CD4-positive, alpha-beta memory T cell (primary cell): ENCODE measurements at places on chromosomes 2 and 18. TPM values are rescaled to one million over a fixed set of nuclear protein-coding genes. Genes with fewer than 3 reads are reported as not detected.
A peak's percentile ranks its signal among the peaks of the same experiment; 100 is the strongest.

The PKDCC gene
- not detected for total RNA-seq

DNA sequence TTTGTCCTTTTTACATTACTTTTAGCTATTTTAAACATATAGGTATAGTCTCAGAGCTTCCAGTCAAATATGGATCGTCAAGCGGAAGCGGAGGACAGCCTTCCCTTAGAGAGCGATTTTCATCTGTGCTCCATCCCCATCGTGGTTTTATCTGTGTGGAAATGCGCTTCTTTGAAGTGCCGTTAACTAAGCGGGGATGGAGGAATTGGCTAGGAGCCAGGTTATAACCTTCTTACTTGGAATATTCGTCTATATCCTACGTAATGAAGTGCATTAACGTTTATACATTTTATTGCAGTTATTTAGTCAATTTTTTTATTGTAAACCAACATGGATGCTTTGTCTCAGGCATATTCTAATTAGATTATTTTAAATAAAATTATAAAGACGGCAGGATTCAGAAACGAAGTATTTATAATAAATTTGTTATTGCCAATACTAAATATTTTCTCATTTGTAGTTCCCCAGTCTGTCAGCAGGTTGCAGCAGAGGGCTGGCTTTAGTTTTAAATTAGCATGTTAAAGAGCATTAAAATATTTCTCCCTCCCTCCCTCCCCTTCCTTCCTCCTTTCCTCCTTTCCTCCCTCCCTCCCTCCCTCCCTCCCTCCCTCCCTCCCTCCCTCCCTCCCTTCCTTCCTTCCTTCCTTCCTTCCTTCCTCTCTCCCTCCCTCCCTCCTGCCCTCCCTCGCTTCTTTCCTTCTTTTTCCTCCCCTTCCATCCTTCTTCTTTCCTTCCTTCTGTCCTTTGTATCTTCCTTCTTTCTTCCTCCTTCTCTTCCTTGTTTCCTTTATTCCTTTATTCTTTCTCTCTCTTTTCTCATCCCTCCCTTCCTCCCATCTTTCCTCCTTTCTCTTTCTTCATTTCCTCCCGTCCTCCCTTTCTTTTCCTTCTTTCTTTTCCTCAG is 80.6 kb upstream of the DOCK10 start:
- H3K27ac ChIP-seq = no peak overlapping the region
- DNase-seq = peak; percentile 13
- H3K27me3 ChIP-seq = no peaks in the 10 kb centered on the region

DNA sequence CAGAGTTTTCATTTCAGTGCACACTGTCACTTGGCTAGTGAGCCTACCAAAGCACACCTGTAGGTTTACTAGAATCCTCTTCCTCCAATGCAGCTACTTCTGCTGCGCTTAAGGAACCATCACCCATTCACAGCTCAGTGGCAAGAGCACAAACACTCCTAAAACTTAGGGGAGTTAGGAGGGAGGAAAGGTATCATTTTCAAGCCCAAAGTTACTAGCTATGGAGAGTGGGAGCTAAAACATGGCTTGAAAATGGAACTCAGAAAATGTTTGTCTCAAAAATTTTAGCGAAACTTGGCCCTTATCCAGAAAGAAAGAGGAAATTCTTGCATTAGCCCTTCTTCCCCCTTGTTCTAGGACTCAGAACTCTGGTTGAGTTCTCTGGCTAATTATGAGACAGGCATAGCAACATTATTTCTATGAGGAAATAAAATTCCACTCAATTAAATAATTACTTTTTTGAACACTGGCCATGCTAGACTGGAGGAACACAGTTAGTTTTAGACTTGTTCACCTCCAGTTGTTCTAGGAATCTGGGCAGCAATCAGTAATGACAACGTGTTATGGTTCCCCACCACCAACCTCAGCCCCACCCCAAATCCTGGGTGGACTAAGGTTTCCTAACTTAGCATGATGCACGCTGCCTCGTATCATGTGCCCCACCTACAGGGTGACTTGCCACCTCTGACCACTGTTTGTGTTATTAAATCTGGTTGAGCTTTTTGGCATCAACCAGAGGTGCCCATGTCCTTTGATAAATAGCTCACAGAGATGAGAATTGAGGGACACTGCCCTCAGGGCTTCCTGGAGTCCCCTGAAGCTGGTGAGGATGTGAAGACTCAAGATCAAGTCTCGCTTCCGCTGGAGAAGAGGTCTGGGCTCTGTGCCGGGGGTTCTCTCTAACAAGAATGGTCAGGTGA is 32.8 kb downstream of the LPIN2 start:
- peak overlapping the region; percentile 78 for H3K27ac ChIP-seq
- DNase-seq = peak; percentile 33
- H3K4me1 ChIP-seq = peaks cover 90% of the 10 kb centered on the region
- H3K27me3 ChIP-seq = no peaks in the 10 kb centered on the region
- no peaks in the 10 kb centered on the region for H3K36me3 ChIP-seq

DNA sequence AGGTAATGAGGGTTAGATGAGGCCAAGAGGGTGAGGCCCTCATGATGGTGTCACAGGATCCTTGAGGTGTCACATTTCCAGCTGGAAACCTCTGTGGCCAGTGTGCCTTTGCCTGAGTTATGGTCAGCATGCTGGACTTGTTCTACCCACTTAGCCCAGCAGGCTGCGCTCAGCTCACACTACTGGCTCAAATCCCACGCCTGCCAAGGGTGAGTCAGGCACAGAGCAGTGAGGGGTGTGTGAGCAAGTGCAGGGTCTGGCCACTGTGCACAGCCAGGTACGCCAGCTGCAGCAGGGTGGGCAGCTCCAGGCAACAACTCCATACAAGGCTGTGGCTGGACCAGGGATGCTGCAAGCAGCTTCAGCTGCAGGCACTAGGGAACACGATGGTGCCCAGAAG is 616.6 kb upstream of the FSHR start:
- DNase-seq = no peak
- no peak overlapping the region for H3K4me3 ChIP-seq
- no peak overlapping the region for H3K27ac ChIP-seq
- no peaks in the 10 kb centered on the region for H3K36me3 ChIP-seq
- no peaks in the 10 kb centered on the region for H3K4me1 ChIP-seq

DNA sequence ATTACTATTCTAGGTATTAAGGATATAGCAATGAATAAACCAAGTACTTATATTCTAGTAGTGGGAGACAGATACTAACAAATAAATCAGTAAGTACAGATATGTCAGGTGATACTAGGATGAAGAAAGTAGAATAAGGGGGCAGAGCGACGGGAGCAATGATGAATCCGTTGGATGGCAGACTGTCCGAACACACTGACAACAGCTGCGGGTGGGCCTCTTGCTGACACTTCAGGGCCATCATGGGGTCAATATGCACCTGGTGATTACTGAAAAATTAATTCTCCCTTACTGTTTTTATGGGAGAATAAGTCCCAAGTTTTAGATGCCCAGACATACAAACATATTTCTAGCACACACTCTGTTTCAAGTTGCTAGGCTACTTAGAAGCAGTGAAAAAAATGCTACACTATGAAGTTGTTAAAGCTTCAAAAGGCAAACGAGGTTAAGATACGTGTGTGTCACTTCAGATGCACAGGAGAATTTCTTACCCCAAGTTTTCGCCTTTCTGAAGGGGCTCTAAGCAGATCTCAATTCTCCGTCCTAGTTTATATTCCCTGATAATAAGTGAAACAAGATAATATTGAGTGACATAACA is 78.7 kb downstream of the USP40 start:
- no peak for DNase-seq
- H3K36me3 ChIP-seq = no peaks in the 10 kb centered on the region
- no peaks in the 10 kb centered on the region for H3K27me3 ChIP-seq
- H3K27ac ChIP-seq = no peak overlapping the region

- no peaks in the 10 kb centered on the region for H3K27me3 ChIP-seq
- no peaks in the 10 kb centered on the region for H3K36me3 ChIP-seq
- no peak overlapping the region for H3K27ac ChIP-seq
- no peak overlapping the region for H3K4me3 ChIP-seq
- no peak for DNase-seq
- H3K4me1 ChIP-seq = no peaks in the 10 kb centered on the region
Observed at GRCh38 chr18:7723558-7723957, 156.4 kb downstream of the PTPRM start.

The SLC11A1 gene
- total RNA-seq = 1.9 TPM

The ITPRIPL1 gene
- total RNA-seq = 11.5 TPM

The ACOXL gene
- not detected for total RNA-seq

The EN1 gene
- total RNA-seq = not detected

- no peaks in the 10 kb centered on the region for H3K4me1 ChIP-seq
- no peaks in the 10 kb centered on the region for H3K27me3 ChIP-seq
- no peak for DNase-seq
- H3K27ac ChIP-seq = no peak overlapping the region
- no peaks in the 10 kb centered on the region for H3K36me3 ChIP-seq
Observed at GRCh38 chr18:48521723-48522122, 17.1 kb upstream of the CTIF start.

The PLCL1 gene
- total RNA-seq = 16.9 TPM

DNA sequence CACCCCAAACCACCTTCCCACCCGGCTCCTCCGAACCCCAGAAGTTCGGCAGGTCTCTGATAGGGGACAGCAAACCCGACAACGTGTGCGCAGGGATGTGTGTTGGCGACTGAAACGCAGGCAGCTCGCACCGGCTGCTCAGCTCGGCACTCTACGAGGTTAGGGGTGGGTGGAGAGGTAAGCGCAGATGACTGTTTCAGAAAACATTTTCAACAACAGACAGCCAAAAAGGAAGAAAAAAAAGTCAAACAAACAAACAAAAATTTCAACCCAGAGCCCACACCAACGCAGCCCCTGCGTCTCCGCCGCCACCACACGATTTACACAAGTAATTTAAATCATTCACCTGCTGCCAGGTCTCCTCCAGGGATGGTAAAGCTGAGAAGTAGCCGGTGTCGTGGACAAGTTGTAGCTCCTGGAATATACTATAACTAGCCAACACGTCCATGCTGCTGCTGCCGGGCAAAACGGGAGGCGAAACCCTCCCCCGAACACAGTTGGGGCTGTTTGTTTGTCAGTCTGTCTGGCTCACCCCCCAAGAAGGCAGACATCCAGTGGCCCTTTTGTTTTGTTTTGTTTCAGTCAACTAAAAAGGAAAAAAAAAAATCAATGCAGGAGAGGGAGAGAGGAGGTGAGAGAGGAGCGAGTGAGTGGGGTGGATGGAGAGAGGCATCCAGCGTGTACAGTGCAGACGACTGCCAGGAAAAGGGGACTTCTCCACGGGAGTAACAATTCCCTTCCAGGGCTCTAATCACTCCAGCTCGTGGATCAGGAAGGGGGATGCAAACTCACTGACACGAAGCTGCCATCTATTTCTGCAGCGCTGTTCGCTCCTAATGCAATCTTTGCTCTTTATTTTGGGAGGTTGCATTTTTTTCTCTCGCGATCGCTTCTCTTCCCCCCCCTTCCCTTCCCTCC is at the start of gene KLF7:
Gene KLF7 (minus strand): TSS at position 828 of the 918 bp plus-strand sequence. CDS start 380 bp downstream, at position 448.
- H3K4me1 ChIP-seq = peaks cover 40% of the 10 kb centered on the region
- H3K27ac ChIP-seq = peak within 1 kb of the TSS; percentile 97
- no peaks in the 10 kb centered on the region for H3K36me3 ChIP-seq
- H3K4me3 ChIP-seq = peak within 1 kb of the TSS; percentile 89

The IL1RL2 gene
- 0.23 TPM for total RNA-seq

The HOXD11 gene
- not detected for total RNA-seq

The ANKRD36C gene
- 93.4 TPM for total RNA-seq

- peaks cover 23% of the 10 kb centered on the region for H3K4me1 ChIP-seq
- H3K27me3 ChIP-seq = peaks cover 32% of the 10 kb centered on the region
- no peak overlapping the region for H3K4me3 ChIP-seq
Observed at GRCh38 chr2:85754313-85755095, 713 bp downstream of the ATOH8 start.

DNA sequence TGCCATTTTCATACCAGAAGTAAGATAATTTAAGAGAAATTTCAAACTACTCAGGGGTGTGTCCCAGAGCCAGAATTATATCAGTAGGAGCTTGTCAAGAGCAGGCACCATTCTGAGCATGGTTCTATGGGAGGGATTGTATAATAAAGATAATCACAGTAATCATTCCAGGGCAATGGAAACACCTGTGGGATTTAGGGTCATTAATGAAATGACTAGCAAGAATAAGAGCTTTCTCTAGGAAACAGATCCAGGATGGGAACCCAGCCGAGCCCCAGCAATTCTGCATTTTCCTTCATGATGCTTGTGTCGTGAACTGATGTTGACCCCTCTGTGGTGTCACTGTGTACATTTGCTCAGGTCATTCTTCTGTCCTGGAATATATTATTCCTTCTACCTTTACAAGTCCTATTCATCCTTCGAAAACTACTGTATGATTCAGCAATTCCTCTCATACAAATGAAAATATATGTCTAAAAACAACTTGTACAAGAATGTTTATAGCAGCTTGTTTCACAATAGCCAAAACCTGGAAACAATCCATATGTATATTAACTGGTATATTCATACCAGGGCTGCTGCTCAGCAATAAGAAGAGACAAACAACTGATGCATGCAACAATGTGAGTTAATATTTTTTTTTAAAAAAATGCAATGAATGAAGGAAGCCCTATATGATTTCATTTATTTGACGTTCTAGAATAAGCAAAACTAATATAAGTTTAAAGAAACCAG is 687.8 kb upstream of the KLHL29 start:
- no peak overlapping the region for H3K27ac ChIP-seq
- no peaks in the 10 kb centered on the region for H3K4me1 ChIP-seq
- H3K4me3 ChIP-seq = no peak overlapping the region
- DNase-seq = no peak
- no peaks in the 10 kb centered on the region for H3K27me3 ChIP-seq
- H3K36me3 ChIP-seq = no peaks in the 10 kb centered on the region

DNA sequence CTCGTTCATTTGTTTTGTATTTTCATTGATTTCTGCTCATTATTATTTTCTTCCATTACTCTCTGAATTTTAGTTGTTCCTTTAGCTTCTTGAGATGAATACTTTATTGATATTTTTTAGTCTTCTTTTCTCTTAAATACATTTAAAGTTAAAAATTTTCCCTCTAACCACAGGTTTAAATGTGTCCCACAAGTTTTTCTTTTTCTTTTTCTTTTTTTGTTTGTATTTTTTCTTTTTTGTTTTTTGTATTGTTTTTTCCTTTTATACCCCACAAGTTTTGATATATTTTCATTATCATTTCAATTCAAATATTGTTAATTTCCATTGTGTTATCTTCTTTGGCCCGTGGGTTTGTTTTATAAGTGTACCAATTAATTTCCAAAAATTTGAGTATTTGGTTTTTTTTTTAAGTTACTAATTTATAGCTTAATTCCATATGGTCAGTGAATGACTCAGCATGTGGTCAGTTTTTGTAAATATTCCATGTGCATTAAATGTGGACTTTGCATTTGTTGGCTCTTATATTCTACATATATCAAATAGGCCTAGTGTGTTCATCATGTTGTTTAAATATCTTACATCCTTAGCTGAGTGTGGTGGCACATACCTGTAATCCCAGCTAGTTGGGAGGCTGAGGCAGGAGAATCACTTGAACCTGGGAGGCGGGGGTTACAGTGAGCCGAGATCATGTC is 16.2 kb downstream of the CENPO start:
- DNase-seq = no peak
- H3K4me3 ChIP-seq = no peak overlapping the region
- H3K27ac ChIP-seq = peak overlapping the region; percentile 25
- peaks cover 16% of the 10 kb centered on the region for H3K4me1 ChIP-seq

- no peaks in the 10 kb centered on the region for H3K4me1 ChIP-seq
- no peak for DNase-seq
- no peak overlapping the region for H3K27ac ChIP-seq
- no peaks in the 10 kb centered on the region for H3K27me3 ChIP-seq
- H3K4me3 ChIP-seq = no peak overlapping the region
Observed at GRCh38 chr18:3649135-3649632, 199.2 kb downstream of the TGIF1 start.

The CYP26B1 gene
- total RNA-seq = not detected
